ENCODE measurements at places on chromosomes 2 and 18. TPM values are rescaled to one million over a fixed set of nuclear protein-coding genes. Genes with fewer than 3 reads are reported as not detected.

The GCFC2 gene
- 28.4 TPM for total RNA-seq

GRCh38 chr2:218429911-218430692 lies 11.2 kb downstream of the VIL1 start:
- DNase-seq, result no peak

The TAF4B gene
- 2.7 TPM for total RNA-seq

DNA sequence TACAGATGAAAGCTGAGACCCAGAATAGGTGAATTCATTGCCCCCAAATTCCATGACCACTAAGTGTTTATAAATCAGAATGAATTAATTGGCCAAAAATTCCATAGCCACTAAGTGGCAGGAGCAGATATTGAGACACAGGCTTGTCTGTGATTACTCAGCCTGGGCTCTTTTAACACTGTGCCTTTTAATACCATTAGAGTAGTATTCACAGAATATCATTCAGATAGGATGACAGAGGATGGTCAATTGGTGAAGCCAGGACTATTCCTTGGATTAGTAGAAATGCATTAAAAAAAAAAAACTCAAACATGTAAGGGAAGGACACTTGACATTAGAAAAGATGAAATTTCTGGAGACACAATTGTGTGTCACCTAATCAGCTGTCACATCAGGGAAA lies 698.6 kb downstream of the DCC start:
- DNase-seq, result no peak

The CNOT9 gene
- 98.9 TPM for total RNA-seq

The CPS1 gene
- 16.0 TPM for total RNA-seq

DNA sequence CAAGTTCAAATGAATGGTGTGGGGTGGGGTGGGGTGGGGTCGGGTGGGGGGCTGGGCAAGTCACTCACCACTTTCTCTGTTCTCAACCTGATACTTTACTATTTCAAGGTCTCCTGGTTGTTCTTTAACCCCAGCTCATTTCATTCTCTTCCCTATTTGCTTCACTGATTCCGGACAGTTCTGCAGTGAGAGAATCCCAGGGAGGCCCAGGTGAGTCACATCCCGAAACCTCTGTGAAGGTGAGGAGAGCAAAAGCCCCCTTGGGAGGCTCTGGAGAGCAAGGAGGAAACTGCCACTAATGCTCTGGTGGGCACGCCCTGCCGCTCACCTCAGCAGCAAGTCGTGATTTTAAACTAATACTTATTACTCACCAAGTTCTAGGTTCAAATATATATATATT lies 8.9 kb downstream of the EDAR start:
- DNase-seq, result no peak

The PSMD1 gene
- total RNA-seq, result 158 TPM

The SYT4 gene
- total RNA-seq, result not detected

The SKOR2 gene
- not detected for total RNA-seq

- no peak for DNase-seq
Observed at GRCh38 chr2:182023235-182023634, 37.6 kb downstream of the PPP1R1C start.

DNA sequence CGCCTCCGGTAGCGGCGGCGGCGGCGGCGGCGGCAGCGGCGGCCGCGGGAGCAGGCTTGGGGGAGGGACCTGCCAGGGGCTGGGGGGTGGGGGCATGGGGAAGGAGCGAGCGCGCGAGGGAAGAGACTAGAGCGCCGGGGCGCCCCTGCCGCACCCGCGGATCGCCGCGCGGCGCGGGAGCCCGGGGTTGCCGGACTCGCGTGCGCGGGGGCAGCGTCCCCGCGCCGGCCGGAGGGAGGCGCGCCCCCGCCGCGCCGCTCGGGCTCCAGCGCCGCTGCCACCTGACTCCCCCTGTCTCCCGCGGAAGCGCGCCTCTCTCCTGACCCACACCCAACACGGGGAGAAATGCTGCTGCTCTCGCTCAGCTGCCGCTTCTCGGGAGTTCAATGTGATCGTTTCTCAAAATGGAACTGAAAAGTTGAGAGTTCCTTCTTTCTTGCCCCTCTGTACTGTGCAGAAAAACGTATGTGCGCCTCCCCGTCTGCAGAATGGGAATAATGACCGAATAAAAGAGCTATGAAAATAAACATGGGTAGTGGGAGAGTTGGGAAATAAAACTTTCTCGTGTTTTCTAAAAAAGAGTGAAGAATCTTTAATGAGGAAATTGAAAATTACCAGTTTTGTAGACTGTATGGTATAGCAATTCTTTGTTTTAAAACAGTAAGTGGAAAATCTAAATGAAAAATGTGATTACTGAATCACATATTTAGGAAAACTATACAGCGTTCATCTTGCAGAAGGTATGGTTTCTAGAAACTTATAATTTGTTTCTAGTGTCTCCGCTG lies 455 bp upstream of the TLK1 start:
- DNase-seq, result peak; percentile 65

- DNase-seq, result no peak
Observed at GRCh38 chr18:79950515-79951341, 725 bp downstream of the SLC66A2 start.

GRCh38 chr2:215189393-215189792 lies 51.0 kb upstream of the ABCA12 start:
- DNase-seq, result no peak

The AKAIN1 gene
- total RNA-seq, result not detected

The CDCA7 gene
- 60.7 TPM for total RNA-seq

DNA sequence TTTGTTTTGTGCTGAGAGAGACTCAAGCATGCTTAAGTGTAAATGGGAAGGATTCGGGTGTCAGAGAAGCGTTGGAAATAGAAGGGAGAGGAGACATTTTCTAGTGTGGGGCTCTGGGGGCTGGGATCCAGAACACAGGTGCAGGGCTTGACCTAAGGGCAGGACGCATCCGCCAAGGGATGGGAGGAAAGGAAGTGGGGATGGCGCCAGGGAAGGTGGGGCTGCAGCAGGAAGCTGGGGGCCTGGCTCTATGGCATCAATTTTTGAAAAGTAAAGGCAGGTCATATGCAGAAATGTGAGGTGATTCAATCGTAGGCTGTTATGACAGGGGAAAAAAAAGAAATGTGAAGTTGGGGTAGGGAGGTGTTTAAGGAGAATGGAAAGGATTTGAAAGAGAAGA lies 143.2 kb upstream of the SERTAD2 start:
- no peak for DNase-seq

DNA sequence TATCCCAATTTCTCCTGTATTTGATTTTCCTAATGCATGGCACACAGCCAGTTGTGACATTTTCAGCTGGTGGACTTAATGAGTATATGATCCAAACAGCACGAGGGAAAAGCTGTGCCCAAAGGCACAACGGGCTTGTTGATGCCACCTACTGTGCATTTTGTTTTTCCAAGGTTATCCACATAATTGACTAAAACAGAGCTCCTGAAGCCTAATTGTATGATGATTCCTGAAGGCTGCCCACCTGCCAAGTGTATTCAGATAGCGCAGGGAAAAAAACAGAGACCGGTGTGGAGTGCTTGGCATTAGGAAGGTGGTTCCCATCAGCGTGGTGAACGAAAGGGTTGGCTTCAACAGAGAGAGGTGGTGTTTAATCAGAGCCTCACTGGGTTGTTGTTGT lies 14.9 kb downstream of the RBMS1 start:
- no peak for DNase-seq

GRCh38 chr2:228268756-228269155 lies 87.3 kb upstream of the SPHKAP start:
- no peak for DNase-seq

The DPP4 gene
- total RNA-seq, result not detected

The POMC gene
- total RNA-seq, result not detected

DNA sequence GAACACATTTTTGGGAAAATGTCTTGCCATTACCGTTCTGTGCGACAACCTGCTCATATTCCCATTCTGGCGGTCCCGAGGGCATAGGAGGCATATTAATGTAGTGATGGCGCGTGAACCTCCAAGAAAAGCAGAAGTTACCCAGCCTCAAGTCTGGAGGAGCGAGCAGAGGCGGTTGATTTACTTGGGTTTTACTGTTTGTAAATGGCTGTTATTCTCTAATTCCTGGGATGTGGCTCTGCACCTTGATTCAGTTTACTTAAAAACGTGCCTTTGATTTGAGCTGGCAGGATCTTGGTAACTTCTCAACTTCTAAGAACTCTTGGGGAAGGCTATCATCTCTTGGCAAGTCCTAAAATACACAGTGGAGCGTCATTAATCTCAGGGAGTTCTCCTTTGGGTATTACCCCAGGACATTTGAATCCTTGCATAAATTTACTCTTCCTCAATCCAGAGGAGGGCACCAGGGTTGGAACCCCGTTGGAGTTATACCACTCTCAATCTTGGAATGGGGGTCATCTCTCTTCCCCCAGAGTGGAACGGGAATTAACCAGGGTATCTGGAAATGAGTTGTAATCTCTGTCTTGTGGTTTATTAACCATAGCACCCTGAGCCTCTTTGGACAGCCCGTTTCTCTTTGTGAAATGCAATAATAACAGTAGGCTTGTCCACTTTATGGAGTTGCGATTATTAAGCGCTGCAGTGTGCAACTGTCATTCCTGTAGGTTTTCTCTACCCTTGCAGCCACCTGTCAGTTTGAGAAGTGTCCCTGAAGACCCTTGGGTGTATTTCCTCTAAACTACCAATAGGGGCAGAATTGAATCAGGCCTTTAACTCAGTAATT lies 2.1 kb downstream of the HK2 start:
- no peak for DNase-seq

The GLB1L gene
- total RNA-seq, result 3.6 TPM

GRCh38 chr18:70294471-70295191 lies 5.8 kb downstream of the SOCS6 start:
- no peak for DNase-seq

The LRRC30 gene
- not detected for total RNA-seq

DNA sequence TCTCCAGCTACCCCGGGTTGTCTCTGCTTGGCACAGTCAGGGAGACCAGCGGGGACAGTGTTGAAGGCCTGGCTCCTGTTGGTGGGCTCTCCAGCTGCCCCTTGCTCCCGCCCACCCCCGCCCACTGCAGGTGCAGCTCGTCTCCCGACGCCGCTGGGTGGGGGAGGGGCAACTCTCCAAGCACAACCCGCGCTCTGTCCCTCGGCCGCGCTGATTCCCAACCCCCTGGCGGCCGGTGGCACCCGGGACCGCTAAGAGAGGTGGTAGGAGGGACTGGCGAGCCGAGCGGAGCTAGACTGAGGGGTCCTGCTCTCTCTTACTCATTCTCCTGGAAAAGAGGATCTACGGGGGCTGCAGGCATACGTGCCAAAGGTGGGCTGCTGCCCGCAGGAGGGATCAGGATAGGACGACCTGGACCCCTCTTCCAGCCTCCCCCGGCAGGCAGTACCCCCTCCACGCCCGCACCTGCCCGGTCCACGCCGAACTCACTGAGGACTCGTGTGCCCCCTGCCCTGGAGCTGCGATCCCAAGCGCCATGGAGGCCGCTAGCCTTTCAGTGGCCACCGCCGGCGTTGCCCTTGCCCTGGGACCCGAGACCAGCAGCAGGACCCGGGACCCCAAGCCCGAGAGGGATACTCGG lies 44.5 kb downstream of the DDX18 start:
- no peak for DNase-seq

The TUBA4B gene
- total RNA-seq, result not detected

- DNase-seq, result no peak
Observed at GRCh38 chr18:7941533-7941932, 374.4 kb downstream of the PTPRM start.

The C2orf76 gene
- 18.3 TPM for total RNA-seq

- no peak for DNase-seq
Observed at GRCh38 chr18:8821531-8821930, 116.2 kb downstream of the MTCL1 start.

All from SJSA1 (cell line).